WTC11 (cell line): ENCODE measurements at places on chromosomes 5 and 9. TPM values are rescaled to one million over a fixed set of nuclear protein-coding genes. Genes with fewer than 3 reads are reported as not detected.

Gene MEIKIN
- total RNA-seq: not detected in 3 replicates

Gene C5orf58
- 2.0 to 3.0 TPM (median 2.1 TPM) in 3 replicates for total RNA-seq

Gene FSD1L
- total RNA-seq: 4.5 to 5.3 TPM (median 4.6 TPM) in 3 replicates

DNA sequence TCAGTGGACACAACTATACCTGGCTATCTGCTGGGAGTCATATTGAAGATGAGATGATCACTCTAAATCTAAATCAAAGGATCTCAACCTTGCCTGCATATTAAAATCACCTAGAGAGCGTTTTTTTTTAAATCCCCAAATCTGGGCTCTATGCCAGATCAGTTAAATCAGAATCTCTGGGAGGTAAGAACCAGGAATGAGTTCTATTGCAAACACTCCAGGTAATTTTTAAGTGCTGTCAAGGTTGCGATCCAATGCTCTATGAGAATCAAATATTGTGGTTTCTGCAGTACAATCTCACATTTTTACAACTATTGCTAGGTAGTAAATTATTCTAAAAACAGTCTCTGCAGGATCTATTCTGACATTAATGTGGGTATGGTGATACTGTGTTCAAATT lies 202.3 kb upstream of the OR13F1 start:
- no peaks in the 10 kb centered on the region for H3K27me3 ChIP-seq
- H3K4me3 ChIP-seq: no peak overlapping the region
- H3K27ac ChIP-seq: no peak overlapping the region
- H3K36me3 ChIP-seq: no peaks in the 10 kb centered on the region

DNA sequence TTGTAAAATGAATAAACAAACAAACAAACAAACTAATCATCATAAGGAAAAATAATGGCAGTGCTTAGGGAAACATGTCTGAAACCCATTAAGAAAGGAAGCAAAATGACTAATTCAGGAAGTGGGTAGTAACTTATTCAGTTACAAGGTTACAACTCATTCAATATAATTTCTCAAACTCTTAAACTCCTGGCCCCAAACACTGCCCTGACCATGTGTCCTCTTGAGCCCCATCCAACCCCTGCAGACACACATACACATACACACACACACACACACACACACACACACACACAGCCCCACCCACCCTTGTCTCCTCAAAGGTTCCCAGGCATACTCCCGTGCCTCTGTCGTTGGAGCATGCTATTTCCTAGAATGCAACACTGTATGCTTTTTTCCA lies 193.9 kb downstream of the SEC61B start:
- peaks cover 13% of the 10 kb centered on the region for H3K4me1 ChIP-seq
- H3K36me3 ChIP-seq: no peaks in the 10 kb centered on the region
- DNase-seq: no peak
- H3K27ac ChIP-seq: no peak overlapping the region
- H3K27me3 ChIP-seq: no peaks in the 10 kb centered on the region

DNA sequence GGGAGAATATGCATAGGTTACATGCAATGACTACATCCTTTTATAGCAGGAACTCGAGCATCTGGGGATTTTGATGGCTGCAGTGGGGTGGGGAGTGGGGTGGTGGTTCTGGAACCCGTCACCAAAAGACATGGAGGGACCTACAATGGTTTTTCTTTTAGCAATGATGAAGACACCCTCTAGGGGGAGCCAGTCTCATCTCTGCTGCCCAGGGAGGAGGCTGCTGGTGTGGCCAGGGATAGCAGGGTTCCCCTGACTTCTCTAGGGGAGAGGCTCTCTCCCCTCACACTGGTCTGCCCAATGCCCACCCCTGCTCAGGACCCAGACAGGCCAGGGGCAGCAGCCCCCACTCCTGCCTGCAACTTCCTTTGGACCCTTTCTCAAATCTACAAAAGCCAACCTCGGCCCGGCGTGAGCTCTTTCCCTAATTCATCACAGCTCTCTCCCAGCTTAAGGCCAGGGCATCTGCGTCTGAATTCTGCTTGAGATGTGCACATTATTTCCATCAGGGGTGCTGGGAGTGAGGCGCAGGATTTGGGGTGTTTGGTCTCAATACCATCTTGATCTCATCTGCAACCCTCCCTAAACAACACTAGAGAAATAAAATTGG lies 73.6 kb upstream of the RETREG1 start:
- DNase-seq: peak; percentile 56
- H3K4me3 ChIP-seq: no peak overlapping the region
- peaks cover 6% of the 10 kb centered on the region; the same call in 1 of the 2 replicates for H3K4me1 ChIP-seq
- H3K27me3 ChIP-seq: no peaks in the 10 kb centered on the region
- peaks cover 70% of the 10 kb centered on the region for H3K36me3 ChIP-seq

GRCh38 chr5:130151239-130151638 lies 247.0 kb downstream of the CHSY3 start:
- H3K36me3 ChIP-seq: peaks cover 7% of the 10 kb centered on the region
- H3K4me3 ChIP-seq: no peak overlapping the region
- DNase-seq: no peak
- H3K4me1 ChIP-seq: peaks cover 28% of the 10 kb centered on the region
- no peaks in the 10 kb centered on the region for H3K27me3 ChIP-seq

GRCh38 chr9:124894741-124895170 lies 32.8 kb downstream of the ARPC5L start:
- peak overlapping the region; percentile 61 for H3K27ac ChIP-seq
- H3K36me3 ChIP-seq: peaks cover 5% of the 10 kb centered on the region; the same call in 1 of the 2 replicates
- H3K27me3 ChIP-seq: no peaks in the 10 kb centered on the region
- H3K4me1 ChIP-seq: peaks cover 7% of the 10 kb centered on the region; the same call in 1 of the 2 replicates

GRCh38 chr9:93646640-93647178 lies 70.3 kb downstream of the PHF2 start:
- H3K4me3 ChIP-seq: no peak overlapping the region
- H3K27ac ChIP-seq: no peak overlapping the region
- no peaks in the 10 kb centered on the region for H3K27me3 ChIP-seq
- H3K36me3 ChIP-seq: peaks cover 2% of the 10 kb centered on the region; the same call in 1 of the 2 replicates
- DNase-seq: peak; percentile 7

DNA sequence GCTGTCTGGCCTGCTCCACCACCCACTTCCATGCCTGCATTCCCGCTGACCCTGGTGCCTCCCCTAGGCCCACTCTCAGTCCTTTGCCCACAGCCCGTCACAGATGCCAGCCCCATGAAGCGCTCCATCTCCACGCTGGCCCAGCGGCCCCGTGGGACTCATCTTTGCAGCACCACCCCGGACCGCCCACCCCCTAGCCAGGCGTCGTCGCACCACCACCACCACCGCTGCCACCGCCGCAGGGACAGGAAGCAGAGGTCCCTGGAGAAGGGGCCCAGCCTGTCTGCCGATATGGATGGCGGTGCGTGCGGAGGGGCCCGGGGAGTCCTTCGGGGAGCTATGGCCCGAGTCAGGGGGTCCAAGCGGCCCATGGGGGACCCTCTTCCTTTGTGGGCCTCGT lies 242.5 kb downstream of the CACNA1B start:
- peaks cover 60% of the 10 kb centered on the region for H3K36me3 ChIP-seq
- DNase-seq: no peak
- H3K4me3 ChIP-seq: no peak overlapping the region
- H3K27me3 ChIP-seq: 0 out of 2 replicates have a peak, but pooled peaks cover 6% of the 10 kb centered on the region
